Activated T-helper 1 cell treated with Interleukin-2 at 50 U/mL for 16 hours (primary cell): ENCODE measurements at places on chromosomes 13 and 19.

DNA sequence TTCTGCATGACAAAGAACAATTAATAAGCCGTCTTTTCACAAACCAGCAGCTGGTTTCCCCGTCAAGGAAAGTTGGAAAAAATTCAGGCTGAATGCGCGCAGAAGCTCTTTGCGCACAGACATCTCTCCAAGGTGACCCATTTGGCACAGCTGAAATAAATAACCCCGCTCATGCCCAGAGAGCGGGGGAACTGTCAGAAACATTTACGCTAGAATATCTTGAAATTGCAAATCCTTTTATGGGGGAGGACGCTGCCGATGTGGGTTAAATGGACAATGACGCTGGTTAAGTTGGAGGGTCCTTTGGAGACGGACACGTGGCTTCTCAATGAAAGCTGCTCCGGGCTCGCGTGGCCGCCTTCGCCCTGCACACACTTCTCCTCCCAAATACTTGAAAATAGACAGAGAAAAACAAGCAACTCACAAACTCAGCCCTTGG, 30.6 kb downstream of the GSX1 start:
- no peak for DNase-seq

DNA sequence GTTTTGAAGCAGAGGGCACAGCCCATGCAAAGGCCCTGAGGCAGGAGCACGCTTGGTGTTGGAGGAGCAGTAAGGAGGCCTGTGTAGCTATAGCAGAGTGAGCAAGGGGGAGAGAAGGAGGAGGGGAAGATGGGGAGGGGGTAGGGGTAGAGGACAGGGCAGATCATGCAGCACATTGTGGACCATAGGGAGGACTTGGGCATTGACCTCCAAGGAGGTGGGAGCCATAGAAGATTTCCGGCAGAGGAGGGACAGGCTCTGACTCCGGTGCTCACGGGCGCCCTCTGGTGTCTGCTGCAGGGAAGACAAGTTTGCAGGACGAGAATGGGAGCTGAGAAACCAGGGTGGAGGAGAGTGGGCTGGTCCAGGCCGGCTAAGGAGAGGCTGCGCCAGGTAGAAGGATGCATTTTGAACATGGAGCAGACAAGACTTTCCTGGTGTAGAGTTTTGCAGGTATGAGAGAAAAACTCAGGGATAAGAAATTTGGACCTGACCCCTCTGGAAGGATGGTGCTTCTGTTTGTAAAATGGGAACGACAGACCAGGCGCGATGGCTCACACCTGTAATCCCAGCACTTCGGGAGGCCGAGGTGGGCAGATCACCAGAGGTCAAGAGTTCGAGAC, 13.7 kb upstream of the CREB3L3 start:
- DNase-seq: peak; percentile 76

GRCh38 chr13:61756031-61756430, 340.4 kb upstream of the PCDH20 start:
- no peak for DNase-seq

DNA sequence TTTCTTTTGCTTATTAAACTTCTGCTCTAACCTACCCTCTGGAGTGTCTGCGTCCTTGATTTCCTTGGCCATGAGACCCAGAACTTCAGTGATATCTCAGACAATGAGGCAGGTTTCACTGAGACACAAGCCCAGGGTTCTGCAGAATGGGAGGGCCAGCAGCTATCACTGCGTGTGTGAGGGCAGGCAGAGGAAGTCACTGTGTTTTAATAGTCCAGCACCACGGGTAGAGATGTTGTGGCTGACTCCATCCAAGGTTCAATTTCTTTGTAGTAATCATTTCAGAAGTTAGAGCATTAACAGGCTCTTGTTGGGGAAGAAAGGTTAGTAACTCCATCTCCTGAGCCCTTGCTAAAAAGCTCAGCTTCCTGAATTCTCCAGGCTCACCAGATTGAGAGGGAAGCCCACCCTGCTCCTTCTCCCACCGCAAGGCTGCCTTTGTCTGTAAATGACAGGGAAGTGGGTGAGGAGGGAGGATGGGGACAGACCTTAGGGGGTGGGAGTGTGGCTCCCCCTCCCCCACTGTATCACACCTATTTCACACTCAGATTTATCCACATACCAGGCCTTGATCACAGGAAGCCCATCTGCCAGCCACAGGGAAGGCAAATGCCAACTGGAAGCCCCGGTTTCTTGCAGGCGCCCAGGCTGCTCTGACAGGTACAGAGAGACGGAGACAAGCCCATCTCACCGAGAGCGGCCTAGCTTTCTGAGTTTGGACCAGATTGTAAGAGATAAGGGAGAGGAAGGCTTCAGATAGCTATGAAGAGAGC, 2.1 kb downstream of the C19orf12 start:
- no peak for DNase-seq

- no peak for DNase-seq
These were observed 782 bp downstream of the CYSLTR2 start for GRCh38 chr13:48654511-48654910.

DNA sequence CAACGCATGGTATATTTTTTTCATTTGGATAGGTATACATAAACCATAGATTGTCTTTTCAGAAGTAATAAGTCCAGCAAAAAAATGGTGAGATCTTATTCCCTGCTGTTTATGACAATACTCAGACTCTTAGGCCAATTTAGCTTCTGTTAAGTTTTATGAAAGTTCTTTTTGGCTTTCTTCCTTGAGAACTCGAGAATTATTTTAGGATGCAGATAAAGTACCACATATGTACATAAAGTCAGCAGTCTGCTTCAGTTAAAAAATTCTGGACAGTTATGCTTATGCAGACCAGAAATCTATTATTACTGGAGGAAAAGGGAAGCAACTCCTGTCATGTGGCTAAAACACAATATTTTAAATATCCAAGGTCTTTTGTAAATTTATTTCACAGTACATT, 422.9 kb downstream of the GPC6 start:
- no peak for DNase-seq

DNA sequence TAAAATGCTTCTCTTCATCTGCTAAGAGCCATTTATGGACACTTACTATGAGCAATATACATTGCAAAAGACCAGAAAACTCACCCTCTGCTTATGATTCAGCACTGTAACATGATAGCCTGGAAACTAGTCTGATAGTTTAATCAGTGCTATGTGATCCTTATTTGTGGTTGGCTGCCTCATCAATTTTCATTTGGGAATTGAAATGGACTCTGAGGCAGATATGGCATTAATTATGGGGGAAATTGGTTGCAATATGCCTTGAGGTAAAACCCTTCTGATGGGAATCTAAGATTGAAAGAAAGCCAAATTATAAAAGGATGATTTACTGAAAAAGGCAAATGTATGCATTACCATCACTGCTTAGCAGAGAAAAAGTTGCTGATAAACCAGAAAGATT, 33.5 kb downstream of the FAM216B start:
- no peak for DNase-seq

DNA sequence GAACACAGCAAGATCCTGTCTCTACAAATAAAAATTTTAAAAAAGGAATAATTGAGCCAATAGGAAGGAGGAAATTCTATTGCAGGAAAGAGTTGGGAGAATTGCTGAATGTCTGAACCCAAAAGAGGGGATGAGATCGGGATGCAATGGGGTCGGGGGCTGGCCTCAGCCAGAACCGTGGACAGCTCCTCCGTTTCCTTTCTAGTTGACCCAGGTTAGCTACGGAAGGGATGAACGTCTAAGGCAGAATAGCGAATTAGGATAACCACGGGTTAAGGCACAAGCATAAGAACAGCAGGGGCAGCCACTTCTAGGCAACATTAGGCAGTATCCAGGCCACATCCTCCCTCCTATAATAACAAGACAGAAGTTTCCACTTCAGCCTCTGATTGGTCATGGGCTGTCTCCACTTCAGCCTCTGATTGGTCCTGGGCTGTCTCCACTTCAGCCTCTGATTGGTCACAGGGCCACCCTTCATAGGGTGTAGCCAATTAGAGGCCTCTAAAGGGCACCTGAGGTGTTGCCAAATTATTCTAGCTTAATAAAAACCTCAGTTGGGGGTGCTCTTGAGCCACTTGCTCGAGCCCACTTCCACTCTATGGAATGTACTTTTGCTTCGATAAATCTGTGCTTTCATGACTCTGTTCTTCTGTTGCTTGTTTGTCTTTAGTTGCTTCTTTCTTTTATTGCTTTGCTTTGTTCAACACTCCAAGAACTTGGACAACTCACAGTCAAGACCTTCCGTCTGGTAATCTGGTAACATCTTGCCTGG, 24.9 kb upstream of the TPM4 start:
- peak; percentile 17 for DNase-seq
